ENCODE measurements at places on chromosomes 16 and 17. TPM values are rescaled to one million over a fixed set of nuclear protein-coding genes. Genes with fewer than 3 reads are reported as not detected.

FOXO3B gene
- 14.9 TPM for total RNA-seq

TAC4 gene
- not detected for total RNA-seq

SMPD3 gene
- not detected for total RNA-seq

NEUROD2 gene
- not detected for total RNA-seq

TPSG1 gene
- not detected for total RNA-seq

WRAP53 gene
- total RNA-seq: 6.7 TPM

PRKCA gene
- 16.3 TPM for total RNA-seq

HSD11B2 gene
- 2.7 TPM for total RNA-seq

LITAFD gene
- total RNA-seq: not detected

SHISA6 gene
- not detected for total RNA-seq

KRT39 gene
- total RNA-seq: not detected

AANAT gene
- total RNA-seq: not detected

RNF222 gene
- not detected for total RNA-seq

OR3A2 gene
- 0.13 TPM for total RNA-seq

SSTR5 gene
- 0.32 TPM for total RNA-seq

PABPN1L gene
- total RNA-seq: not detected

CA7 gene
- not detected for total RNA-seq

POLDIP2 gene
- 79.9 TPM for total RNA-seq

NAGS gene
- 7.5 TPM for total RNA-seq

PLXDC1 gene
- 0.08 TPM for total RNA-seq

DDX5 gene
- total RNA-seq: 223 TPM

CHTF18 gene
- total RNA-seq: 5.9 TPM

MSLN gene
- not detected for total RNA-seq

CSH2 gene
- total RNA-seq: not detected

ITGAD gene
- not detected for total RNA-seq

GJD3 gene
- total RNA-seq: 3.4 TPM

KLHL10 gene
- total RNA-seq: not detected

TNK1 gene
- 0.65 TPM for total RNA-seq

B4GALNT2 gene
- total RNA-seq: not detected

NPTX1 gene
- 10.1 TPM for total RNA-seq

BAIAP3 gene
- total RNA-seq: 0.52 TPM

ABCA9 gene
- 0.13 TPM for total RNA-seq

KRT16 gene
- total RNA-seq: not detected

TVP23A gene
- total RNA-seq: 1.4 TPM

KRTAP4-3 gene
- not detected for total RNA-seq

GAS2L2 gene
- not detected for total RNA-seq

GCGR gene
- total RNA-seq: not detected

CDRT4 gene
- 1.3 TPM for total RNA-seq

AURKB gene
- 23.6 TPM for total RNA-seq

SLC22A31 gene
- 11.1 TPM for total RNA-seq

SOCS1 gene
- total RNA-seq: 41.8 TPM

ABI3 gene
- 4.9 TPM for total RNA-seq

TEN1 gene
- total RNA-seq: 19.6 TPM

HBA2 gene
- total RNA-seq: 0.91 TPM

KRTAP9-4 gene
- not detected for total RNA-seq
